ENCODE measurements at places on chromosomes 1 and 21.

GRCh38 chr1:74427681-74428080, 84.7 kb downstream of the LRRC53 start:
- no peak for DNase-seq

DNA sequence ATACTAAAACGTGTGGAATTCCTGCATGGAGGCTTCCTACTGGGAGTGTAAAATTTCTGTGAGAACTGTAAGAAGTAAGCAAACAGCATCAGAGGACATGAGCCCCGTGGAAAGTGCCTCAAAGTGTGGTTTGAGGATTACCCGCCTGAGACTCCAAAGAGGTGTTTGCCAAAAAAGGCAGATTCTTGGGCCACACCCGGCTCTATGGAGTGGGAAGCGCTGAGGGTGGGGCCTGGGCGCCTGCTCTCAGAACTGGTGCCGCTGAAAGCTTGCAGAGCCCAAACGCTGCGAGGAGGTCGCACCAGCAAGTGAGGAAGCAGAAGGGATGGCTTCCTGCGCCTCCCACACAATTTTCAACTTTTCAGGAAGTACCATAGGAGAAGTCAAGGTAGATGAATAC, 43.0 kb upstream of the PSEN2 start:
- DNase-seq, result no peak

GRCh38 chr1:112267929-112268328, 128.1 kb upstream of the CTTNBP2NL start:
- no peak for DNase-seq

DNA sequence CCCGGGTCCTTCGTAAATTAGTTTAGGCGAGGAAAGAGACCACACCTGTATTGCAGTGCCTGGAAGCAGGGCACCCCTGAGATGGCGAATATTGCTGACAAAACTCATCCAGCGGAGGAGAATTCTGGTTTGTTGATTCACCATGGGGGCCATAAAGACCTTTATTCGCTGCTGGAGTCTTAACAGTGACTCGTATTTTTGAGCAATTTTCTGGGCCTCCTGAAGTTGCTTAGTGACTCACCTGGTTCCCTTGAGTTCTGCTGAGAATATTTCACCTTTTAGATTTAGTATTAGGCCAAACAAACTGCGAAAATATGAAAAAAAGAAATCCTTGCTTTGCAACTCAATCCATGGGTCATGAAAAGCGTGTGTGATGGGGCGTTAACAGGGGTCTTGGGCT, 20.6 kb upstream of the H6PD start:
- no peak for DNase-seq

DNA sequence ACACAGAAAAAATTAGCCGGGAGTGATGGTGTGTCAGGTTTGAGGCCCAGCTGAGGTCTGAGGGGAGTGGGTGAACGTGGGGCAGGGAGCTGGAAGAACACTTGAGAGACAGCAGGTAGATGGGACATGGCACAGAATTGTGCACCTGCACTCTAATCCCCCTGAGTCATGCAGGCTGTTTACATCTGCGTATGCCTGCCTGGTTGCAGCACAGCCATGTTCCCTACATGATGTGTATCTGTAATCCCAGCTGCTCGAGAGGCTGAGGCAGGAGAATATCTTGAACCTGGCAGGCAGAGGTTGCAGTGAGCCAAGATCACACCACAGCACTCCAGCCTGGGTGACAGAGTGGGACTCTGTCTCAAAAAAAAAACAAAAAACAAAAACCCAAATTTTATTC, 44.8 kb downstream of the ATP5PO start:
- no peak for DNase-seq

GRCh38 chr1:170367615-170368014, 164.4 kb upstream of the GORAB start:
- no peak for DNase-seq

DNA sequence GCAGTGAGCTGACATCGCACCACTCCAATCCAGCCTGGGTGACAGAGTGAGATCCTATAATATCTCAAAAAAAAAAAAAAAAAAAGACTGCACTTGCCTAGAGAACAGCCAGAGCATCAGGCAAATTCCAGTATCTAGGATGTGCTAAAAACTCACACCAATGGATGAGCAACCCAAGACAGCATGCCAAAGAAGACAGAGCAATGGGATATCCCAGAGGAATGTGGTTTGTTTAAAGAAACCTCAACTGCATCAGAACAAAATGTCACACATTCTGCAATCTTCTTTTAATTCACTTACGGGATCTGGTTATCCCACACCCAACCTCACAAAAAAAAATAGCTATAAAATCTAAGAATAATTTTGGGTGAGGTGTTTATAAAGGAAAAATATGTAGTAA, 7.3 kb downstream of the KCNH1 start:
- no peak for DNase-seq

GRCh38 chr21:44419679-44420078, 35.6 kb upstream of the LRRC3 start:
- DNase-seq, result no peak

GRCh38 chr1:197632005-197632404, 143.3 kb downstream of the DENND1B start:
- no peak for DNase-seq

DNA sequence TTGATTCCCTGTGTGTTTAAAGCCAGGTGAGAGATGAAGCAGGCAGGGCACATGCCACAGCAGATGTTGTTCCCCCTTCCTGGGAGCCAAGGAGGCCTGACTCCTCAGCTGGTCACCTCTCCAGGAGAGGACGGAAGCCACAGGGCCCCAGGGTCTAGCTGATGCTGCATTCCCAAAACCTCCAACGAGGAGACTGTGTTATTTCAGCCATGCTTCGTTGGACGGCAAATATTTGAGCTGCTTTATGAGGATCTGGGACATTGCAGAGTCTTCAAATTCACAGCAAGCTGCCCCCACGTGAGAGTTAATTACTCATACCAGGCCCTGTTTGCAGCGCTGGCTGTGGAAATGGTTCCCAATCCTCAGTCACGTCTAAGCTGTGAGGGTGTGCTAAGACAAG, 85.3 kb downstream of the CDC7 start:
- peak; percentile 33 for DNase-seq

GRCh38 chr21:45640888-45641479, 2.5 kb upstream of the PCBP3 start:
- no peak for DNase-seq

GRCh38 chr1:186903374-186904136, 74.8 kb downstream of the PLA2G4A start:
- DNase-seq, result no peak

GRCh38 chr1:225834417-225835329, 24.7 kb downstream of the EPHX1 start:
- DNase-seq, result no peak

DNA sequence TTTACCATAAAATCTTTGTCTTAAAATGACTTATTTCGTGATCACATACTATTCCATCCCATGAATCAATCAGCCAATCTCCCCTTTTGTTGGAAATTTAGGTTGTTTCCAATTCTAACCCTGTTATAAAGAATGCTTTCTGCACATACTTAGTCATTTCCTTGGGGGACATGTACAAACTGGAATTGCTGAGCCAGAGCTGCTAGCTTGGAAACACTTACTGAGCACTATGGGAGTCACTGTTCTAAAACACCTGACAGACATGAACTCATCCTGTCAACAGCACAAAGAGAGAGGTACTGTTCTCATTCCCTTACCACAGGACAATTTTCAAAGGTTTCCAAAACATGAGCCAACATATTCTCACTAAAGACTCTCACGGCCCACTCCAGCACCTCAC, 32.1 kb downstream of the AK2 start:
- DNase-seq, result no peak

GRCh38 chr1:17075470-17076255, 21.8 kb upstream of the SDHB start:
- peak; percentile 44 for DNase-seq

- DNase-seq, result no peak
These were observed 30.4 kb downstream of the KCNN3 start for GRCh38 chr1:154839691-154840090.

DNA sequence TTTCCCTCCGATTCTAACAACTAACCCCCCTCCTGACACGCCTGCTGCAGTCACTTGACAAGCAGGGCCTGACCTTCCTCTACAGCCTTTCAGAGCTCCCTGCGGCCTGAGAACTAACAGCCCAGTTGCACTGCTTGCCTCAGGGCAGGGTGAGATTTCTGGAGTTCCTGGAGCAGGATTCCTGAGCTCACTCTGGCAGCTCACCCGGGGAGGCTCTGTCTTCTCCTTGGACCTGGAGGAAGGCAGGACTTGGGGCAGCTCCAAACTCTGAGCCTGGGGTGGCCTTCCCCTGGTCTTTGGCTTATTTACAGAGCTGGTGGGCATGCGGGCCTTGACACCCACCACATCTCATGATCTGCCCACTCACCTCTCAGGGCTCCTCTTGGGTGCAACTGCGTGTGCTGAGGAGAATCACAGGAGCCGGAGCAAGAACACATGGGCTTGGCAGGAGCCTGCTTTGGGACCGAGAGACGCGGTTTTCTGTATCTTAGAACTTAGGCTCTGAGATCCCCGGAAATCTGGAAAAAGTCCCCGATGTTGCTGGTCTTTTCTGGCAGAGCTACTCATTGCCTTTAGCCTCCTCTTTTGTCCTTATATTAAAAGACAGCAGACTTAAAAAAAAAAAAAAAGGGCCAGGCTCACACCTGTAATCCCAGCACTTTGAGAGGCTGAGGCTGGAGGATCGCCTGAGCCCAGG, 13.1 kb upstream of the SLC25A34 start:
- DNase-seq, result no peak

GRCh38 chr1:3597599-3597964, 13.7 kb downstream of the MEGF6 start:
- no peak for DNase-seq

DNA sequence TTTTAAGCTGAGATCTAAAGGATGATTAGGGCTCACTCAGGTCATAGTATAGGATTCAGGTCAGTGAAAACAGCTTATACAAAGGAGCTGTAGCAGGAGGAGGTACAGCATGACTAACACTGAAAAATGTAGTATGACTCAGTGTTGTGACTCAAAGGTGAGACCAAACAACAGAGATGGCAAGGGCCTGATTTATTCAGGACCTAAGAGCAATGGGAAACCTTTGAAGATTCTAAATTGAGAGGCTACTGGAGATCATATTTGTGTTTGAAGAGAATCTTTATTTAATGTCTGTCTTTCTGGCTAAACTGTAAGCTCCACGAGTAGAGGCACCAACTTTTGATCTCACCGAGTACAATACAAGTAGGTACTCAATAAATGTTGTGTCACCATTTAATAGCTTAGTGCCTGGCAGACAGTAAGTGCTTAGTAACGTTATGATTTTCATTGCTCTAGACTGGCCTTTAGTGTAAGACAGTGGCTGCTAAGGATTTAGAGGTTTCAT, 43.5 kb downstream of the PRKAA2 start:
- peak; percentile 85 for DNase-seq

DNA sequence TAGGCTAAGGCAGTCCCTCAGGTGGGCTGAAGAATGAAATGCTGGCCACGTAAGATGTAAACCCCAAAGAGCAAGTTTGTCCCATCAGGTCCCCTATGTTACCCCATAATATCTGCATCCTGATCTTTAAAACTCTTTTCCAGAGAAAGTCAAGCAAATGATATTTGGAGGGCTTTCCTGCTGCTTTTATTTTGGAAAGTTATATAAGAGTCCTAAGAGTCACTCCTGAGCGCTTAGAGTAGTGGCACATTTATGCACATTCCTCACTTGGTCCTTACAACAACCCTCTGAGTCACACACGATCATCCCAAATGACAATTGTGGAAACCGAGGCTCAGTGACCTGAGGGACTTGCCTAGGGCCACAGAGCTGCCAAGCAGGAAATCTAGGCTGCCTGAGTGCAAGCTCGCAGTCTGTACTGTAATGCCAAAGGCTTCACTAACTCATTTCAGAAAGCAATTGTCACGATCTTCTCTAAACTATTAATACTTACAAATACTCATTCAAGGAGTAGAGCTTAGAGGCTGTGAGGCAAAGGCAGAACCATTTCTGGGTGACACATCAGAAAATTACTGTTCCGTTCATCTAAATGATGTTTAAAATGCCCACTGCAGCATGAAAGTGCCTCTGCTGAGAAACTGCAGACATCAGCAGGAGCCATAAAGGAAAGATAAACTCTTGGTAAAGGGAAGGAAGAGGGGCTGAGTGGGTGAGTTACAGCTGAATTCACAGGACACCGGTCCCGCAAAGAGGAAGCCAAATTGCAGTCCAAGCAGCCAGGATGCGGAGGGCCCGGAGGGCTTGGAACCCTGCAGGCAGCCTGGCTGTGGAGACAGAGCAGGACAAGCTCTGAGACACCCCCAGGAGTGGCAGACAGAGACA, 30.8 kb downstream of the CAPZB start:
- no peak for DNase-seq

GRCh38 chr1:200751717-200752116, 13.0 kb downstream of the CAMSAP2 start:
- DNase-seq, result no peak
